NCI-H446 (cell line): ENCODE measurements at places on chromosomes 7 and 10.

GRCh38 chr7:47340517-47340916 is 241.4 kb downstream of the TNS3 start:
- no peak for DNase-seq

DNA sequence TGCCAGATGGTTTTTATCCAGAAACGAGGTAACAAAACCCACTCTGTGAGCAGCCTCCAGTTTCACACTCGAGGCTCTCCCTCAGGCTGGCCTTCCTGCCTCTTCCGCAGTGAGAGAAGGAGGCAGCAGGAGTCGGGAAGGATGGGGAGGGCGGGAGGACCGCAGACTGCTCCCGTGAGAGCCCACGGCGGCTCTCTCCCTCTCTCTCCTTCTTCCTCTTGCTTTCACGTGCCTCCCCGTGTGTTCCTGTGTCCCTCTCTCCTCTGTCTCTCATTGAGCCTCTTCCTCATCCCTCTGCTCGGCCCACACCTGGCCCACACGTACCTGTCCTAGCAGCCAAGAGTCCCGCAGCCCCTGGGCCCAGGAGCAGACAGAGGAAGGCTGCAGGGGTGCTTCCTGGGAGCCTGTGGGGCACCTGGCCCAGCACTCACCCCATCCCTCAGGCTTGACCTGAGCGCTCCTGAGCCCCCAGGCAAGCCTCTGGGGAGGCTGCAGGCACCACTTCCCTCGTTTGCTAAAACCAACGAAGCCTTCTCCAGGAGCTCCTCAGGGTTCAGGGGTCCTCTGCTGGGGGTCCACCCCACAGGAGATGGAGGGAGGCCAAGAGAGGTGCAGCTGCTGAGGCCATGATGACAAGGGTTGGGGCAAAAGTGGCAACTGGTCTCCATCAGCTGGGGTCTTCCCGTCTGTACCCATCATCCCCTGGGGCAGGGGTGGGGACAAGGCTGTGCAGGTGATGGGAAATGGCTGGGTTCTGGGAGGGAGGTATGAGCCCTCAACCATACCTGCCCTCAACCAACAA is 13.6 kb downstream of the SPOCK2 start:
- no peak for DNase-seq

- DNase-seq = peak; percentile 12
These were observed 9.6 kb downstream of the TRIM56 start for GRCh38 chr7:101094791-101095375.

- no peak for DNase-seq
These were observed 61.8 kb upstream of the DOCK1 start for GRCh38 chr10:126843299-126843934.

GRCh38 chr10:23319835-23320234 is 24.8 kb downstream of the C10orf67 start:
- DNase-seq = no peak

- peak; percentile 8 for DNase-seq
These were observed 125.0 kb upstream of the FOXK1 start for GRCh38 chr7:4556868-4557793.

GRCh38 chr10:21811245-21811585 is 192.3 kb downstream of the DNAJC1 start:
- DNase-seq = no peak

- no peak for DNase-seq
These were observed 46.5 kb upstream of the MSMB start for GRCh38 chr10:46092524-46093081.

GRCh38 chr7:75716992-75717626 is 21.6 kb downstream of the HIP1 start:
- no peak for DNase-seq

GRCh38 chr7:52168085-52168484 is 851.5 kb upstream of the COBL start:
- DNase-seq = no peak

GRCh38 chr10:117754770-117755658 is 212.5 kb downstream of the EMX2 start:
- DNase-seq = no peak

GRCh38 chr7:102189756-102190155 is 96.9 kb upstream of the SH2B2 start:
- DNase-seq = no peak

GRCh38 chr10:89853781-89854191 is 152.4 kb downstream of the KIF20B start:
- no peak for DNase-seq

GRCh38 chr7:94133460-94133859 is 129.3 kb upstream of the BET1 start:
- DNase-seq = no peak

GRCh38 chr7:93307131-93307660 is 75.0 kb downstream of the VPS50 start:
- no peak for DNase-seq
